ENCODE measurements at places on chromosomes 12 and 14. TPM values are rescaled to one million over a fixed set of nuclear protein-coding genes. Genes with fewer than 3 reads are reported as not detected.

The TMEM52B gene
- total RNA-seq = not detected

The GUCY2C gene
- total RNA-seq = not detected

The CFAP54 gene
- total RNA-seq = 0.15 TPM

The GARIN6 gene
- total RNA-seq = not detected

GRCh38 chr14:50860478-50861086 is 11.3 kb upstream of the ABHD12B start:
- peak overlapping the region; percentile 69 for H3K27ac ChIP-seq
- DNase-seq = peak; percentile 70
- peaks cover 7% of the 10 kb centered on the region for H3K4me1 ChIP-seq

GRCh38 chr12:6336889-6337853 is 4.7 kb downstream of the TNFRSF1A start:
- peaks cover 82% of the 10 kb centered on the region for H3K4me1 ChIP-seq
- DNase-seq = no peak
- peak overlapping the region; percentile 92 for H3K27ac ChIP-seq
- no peaks in the 10 kb centered on the region for H3K36me3 ChIP-seq
- peak overlapping the region; percentile 95 for H3K4me3 ChIP-seq
